ENCODE measurements at places on chromosomes 2 and 18.

- DNase-seq, result no peak
Measured at GRCh38 chr2:71455741-71456569, 2.6 kb downstream of the DYSF start.

GRCh38 chr18:45540125-45540524 lies 75.2 kb upstream of the SLC14A2 start:
- DNase-seq, result no peak

GRCh38 chr18:36066001-36066400 lies 1.4 kb downstream of the RPRD1A start:
- no peak for DNase-seq

- DNase-seq, result no peak
Measured at GRCh38 chr2:43011158-43011491, 215.3 kb downstream of the ZFP36L2 start.

GRCh38 chr2:188529710-188530109 lies 238.0 kb downstream of the GULP1 start:
- DNase-seq, result no peak

- DNase-seq, result no peak
Measured at GRCh38 chr2:2714408-2714807, 383.3 kb upstream of the MYT1L start.

GRCh38 chr2:229287823-229288222 lies 16.7 kb upstream of the PID1 start:
- no peak for DNase-seq

DNA sequence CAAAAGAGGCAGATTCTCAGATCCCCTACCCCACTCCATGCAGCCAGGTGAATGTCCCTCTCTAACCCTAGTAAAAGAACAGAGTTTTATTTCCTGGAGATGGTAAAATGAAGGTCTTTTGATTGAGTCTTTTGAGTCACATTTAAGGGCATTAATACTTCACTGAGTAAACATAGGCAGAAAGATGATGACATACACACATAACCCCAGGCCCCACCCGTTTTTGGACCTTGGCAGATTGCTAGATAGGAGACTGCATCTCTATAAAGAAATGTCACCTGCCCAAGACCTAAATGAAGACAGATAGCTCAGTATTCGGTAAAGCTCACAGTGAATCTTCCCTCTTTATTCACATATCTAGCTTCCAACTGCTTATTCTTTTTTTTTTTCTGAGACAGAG lies 28.3 kb upstream of the PEX13 start:
- DNase-seq, result no peak

GRCh38 chr2:43224571-43225092 lies 1.8 kb downstream of the ZFP36L2 start:
- no peak for DNase-seq

DNA sequence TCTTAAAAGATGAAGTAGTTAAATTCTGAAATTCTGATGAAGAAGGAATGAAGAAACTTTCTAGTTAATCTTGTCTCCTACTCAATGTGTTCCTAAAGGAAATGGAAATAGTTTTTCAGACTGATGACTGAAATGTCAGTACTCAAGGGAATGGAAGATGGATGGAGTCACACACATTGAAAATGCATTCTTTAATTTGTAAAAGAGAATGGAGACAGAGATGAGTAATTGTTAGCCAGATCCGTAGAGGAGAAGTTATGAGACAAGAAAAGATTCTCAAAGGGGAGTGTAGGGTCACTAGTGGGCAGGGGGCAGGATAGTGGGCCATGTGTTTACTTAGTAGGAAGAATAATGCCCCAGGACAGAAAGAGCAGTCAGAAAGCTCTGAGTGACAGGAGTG lies 13.3 kb downstream of the ZSWIM2 start:
- no peak for DNase-seq

DNA sequence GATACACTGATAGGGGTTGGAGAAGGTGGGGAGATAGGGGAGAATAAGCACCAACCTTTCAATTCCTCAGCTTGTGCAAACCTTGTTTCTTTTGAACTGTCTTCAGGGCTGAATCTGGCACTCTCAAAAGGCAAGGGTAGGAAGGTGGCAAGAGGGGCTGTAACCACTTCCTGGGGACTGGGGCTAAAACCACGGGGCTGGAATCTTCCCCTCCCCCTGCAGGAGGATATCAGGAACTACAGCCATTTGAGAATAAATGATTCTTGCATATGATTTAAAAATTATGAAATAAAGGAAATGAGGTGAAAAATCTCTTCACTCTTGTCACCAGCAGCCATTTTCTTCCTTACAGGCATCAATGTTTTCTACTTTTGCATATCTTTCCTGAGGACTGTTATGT lies 50.8 kb downstream of the ATOH8 start:
- no peak for DNase-seq

- DNase-seq, result no peak
Measured at GRCh38 chr18:58009166-58009565, 34.9 kb upstream of the NEDD4L start.

DNA sequence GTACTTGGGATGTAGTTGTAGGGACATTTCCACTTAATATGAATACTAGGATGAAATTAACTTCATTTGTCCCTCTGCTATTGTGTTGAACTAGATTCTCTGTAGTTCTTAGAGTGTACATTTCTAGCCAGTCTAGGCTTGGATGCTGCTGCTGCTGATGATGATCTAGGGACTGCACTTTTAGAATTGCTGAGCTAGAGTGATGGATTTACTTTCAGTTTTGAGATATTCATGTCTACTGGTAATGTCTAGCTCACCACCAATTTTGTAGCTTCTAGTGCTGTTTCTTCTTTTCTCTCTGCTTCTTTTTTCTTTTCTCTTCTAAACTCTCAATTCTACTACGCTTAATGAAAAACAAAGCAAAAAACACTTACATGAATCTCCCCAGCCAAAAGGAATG lies 49.4 kb downstream of the MRPS9 start:
- no peak for DNase-seq

DNA sequence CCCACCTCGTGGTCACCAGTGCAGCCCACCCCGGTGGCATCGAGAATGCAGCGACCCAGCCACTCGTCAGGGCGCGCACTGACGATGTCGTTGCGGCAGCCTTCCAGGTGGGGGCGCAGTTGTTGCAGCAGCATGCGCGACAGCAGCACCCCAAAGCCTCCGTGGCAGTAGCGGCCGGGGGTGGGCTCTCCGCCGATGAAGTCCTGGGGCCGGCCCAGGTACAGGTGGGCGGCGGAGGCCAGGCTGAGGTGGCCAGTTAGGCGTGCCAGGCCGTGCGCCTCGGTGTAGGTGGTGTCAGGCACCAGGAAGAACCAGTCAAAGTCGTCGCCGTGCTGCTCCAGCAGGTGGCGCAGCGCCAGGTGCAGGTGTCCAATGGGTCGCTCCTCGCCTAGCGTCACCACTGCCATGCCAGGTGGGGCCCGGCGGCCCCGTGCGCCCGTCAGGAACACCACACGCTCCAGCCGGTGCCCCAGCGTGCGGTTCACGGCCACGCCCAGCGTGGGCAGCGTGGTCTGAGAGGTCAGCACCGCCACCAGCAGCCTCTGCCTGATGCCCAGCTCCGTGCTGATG lies 1.9 kb downstream of the CHPF start:
- peak; percentile 46 for DNase-seq

- DNase-seq, result no peak
Measured at GRCh38 chr2:45822272-45822630, 170.8 kb downstream of the PRKCE start.

DNA sequence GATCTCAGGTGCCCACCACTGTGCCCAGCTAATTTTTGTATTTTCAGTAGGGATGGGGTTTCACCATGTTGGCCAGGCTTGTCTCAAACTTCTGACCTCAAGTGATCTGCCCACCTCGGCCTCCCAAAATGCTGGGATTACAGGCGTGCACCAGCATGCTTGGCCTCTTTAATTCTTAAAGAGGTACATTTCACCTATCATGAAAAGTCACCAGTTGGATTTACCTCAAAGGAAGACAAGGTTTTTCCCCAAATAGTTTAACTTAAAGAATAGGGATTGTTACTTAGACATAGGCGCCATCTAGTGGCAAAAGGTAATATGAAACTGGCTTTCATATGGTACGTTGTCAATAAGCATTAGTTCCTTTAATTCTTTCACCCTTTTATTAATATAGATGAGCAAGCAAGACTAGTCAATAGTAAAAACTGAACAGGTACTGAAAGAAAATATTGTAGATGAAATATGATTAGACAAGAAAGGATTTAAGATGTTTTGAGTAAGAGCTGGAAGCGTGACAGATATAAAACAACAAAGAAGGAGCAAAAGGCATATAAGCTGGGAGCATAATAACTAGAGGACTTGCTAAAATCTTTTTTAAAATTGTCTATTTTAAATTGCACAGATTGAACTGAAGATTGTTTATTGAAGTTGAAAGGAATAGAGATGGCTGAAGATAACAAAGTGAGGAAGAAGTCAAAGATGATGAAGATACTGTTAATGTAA lies 35.0 kb upstream of the PSMD14 start:
- no peak for DNase-seq

- DNase-seq, result no peak
Measured at GRCh38 chr2:163711699-163712098, 24.1 kb downstream of the FIGN start.

DNA sequence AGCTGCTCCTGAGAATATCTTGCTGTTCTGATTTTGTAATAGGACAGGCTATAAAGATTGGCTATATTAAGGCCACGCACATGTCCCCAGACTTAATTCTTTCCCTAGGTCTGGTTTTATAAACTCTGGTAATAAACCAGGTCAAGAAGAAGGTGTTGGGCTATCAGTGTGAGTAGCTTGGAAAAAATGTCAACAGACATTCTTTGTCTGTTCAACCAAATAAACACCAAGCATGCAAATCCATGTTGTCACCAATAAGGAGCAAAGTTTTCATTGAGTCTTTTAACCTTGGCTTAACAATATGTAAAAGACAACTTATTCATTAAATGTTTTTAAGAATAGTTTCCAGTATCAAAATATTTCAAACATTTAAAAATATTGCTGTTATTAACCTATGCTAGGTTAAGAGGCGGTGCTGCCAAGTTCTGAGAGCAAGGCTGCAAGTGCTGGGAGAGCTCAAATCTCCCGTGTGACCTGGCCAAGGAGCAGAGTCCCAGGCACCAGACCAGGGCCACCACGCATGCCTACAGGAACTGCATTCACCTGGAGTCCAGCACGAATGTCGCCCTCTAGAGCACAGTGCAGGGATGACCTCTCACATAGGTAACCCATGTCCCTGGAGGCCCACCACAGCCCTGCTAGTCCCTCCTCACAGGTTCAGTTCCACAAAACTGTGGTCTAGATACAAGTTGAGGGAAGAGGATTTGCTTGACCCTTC lies 120.5 kb upstream of the POU3F3 start:
- no peak for DNase-seq

GRCh38 chr2:64013053-64013452 lies 6.2 kb downstream of the VPS54 start:
- no peak for DNase-seq

DNA sequence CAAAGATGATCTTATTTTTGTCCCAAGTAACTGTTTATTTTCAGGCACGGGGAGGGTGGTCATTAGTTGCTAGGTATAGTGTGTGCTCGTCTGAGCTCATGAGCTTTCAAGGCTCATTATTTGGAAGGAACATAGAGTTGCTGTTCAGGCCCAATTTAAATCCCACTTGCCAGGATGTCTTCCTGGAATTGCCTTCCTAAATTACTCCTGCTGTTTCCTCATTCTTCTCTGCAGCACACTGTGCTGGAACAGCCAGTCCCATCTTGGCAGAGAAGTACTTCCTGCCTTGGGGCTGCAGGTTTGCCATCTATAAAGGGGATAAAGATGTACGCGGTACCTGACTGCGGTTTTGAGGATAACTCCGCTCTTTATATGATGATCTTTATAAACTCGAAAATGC lies 37.3 kb downstream of the GREB1 start:
- DNase-seq, result no peak

DNA sequence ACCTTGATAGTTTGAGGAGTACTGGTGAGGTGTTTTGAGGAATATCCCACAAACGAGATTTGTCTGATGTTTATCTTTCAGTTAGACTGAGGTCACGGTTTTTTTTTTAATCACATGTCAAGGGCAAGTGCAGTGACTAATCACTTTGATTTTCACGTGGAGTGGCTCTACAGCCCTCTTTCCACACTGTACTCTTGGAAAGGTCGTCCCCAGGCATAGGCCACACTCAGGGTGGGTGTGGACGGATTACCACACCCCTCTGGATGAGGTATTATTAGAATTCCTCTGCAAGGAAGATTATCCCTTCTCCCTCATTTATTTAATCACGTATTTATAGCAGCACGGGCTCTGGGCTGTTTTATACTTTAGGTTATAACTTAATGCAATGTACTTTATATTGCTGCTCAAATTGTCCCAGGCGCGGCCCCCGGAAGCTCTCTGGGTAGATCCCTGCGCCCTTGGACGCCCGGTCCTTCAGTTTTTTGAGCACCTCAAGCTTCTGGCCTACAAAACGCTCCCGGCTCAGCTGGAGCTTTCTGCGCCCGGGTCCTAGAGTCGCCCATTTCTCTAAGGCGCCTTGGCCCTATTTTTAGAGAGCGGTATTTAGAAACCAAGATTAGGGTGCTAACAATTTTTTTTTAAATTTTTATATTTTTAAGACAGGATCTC lies 515 bp upstream of the PLEKHB2 start:
- peak; percentile 72 for DNase-seq

DNA sequence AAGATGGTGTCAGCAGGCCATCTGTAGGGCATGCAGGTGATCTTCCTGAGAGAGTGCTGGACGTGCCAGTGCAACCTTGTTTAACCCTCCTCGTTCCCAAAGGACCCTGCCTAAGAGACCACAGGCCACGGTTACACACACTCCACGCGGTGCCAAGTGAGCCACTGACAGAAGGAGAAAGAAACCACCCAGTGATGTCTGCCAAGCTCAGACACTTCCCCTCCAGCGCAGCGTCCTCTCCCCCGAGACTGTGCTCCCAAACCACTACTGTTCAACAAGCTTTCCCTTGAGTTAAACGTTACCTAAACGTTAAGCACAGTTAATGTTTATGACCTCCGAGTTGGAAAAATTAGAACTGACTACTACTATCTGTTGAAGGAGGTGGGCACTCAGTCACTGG lies 119.1 kb upstream of the NCK2 start:
- DNase-seq, result no peak

DNA sequence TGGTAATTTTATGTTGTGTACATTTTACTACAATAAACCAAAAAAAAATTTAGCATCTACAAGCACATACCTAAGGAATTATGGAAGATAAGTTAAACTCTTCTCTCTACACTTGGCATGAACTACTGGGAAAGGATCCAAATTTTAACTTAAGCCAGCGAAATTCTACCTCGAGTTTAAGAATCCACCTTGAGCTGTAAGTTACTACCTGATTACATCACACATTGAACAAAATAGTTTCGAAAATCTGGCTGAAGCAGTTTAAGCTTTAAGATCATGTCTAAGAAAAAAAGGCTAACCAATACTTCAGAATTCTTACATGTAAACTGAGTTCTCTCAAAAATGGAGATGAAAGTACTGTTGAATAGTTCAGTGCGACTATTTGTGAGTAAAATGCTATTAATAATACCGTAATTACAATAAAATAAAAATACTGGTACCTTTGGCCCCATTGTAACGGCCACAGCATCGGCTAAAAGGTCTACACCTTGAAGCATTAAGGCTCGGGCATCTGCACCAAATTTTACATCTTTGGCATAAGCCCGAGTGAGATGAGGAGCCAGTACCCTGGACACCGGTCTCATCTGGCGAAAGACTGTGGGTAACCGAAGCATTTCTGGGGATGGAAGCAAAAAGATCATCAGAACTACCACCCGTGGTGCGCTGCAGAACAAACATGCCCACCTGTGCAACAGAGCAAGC lies 1.3 kb downstream of the HSPD1 start:
- no peak for DNase-seq

- DNase-seq, result peak; percentile 8
Measured at GRCh38 chr2:109135359-109136197, 6.6 kb downstream of the SH3RF3 start.

Measured in amygdala (tissue), 56 donors.